ENCODE measurements at places on chromosomes 12 and 14.

DNA sequence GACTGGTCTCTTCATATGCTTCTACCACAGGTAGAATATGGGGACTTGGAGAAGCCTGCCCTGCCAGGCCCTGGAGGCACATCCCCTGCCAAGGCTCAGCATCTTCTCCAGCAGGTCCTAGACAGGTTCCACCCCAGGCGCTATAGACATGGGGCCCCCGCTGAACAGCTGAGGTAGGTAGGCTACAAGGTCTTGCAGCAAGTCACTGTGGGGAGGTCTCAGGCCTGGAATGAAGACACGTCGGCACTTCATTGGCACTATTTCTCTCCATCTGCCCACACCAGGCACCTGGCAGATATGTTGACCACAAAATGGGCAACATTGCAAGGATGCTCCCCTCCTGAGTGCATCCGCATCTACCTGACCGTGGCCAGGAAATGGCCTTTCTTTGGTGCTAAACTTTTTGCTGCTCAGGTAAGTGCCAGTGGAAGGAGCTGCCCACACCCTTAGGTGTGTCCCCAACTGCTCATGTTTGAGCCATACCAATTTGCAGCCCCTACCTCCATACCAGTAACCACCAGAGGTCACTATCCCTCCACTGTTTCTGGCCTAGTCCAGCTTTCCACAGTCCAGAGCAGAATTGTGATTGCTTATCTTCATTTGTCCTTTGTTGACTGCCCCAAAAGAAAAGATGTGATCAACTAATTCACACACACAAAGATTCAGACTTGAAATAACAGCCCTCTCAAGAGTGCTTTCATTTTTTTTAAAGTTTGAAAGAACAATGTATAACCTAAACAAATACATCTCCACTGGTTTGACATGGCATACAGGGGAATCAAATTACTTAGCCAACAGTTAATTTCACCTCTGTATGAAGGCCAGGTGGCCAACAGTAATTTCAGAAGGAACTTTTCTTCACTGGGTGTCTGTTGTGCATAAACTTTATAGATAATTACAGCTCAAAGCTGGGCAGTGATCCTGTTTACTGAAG lies 16.1 kb downstream of the PIGH start:
- DNase-seq, result peak; percentile 28

DNA sequence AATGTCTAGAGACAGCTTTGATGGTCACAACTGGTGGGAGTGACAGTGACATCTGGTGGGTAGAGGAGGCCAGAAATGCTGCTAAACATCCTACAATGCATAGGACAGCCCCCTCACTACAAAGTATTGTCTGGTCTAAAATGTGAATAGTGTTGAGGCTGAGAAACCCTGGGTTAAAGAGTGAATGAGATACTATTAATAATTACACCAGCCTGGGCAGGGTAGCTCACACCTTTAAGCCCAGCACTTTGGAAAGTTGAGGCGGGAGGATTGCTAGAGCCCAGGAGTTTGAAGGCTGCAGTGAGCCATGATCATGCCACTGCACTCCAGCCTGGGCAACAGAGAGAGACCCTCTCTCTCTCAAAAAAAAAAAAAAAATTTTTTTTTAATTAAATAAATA lies 11.1 kb downstream of the SVOP start:
- no peak for DNase-seq

DNA sequence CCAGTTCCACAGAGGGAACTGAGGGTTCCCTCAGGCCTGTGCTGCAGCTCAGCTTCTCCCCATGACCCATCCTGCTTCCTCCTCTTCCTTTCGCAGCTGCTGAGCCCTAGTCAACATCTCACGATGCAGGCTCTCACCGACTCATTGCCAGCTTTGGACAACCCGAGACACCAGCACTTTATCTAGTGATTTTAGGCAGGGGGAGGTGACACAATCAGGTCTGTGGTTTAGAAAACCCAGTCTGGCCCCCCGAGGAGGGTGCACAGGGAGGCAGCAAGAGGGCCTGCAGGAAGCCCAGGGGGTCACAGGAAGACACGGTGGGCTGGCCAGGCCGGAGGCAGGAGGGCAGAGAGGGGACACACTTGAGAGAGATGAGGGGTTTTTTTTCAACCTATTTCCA lies 35.4 kb downstream of the DIO3 start:
- DNase-seq, result peak; percentile 22

DNA sequence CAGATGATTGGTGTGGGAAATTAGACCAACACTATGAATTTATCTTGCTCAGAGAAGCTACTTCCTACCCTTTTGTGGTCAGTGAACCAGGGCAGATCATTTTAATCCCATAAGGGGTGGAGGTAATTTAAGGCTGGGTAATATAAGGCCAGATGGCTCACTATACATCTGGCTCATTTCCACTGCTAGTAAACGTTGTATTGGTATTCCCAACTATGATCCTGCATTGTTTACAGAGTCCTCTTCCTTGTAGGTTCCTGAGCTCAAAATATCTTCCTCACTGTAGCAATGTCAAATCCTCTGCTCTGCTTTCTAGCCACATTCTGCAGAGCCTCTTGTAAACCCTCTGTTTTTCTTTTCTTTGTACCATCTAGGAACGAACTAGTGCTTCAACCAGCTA lies 93.0 kb upstream of the MGAT4C start:
- DNase-seq, result no peak

GRCh38 chr12:91866566-91866965 lies 279.1 kb downstream of the BTG1 start:
- DNase-seq, result no peak

DNA sequence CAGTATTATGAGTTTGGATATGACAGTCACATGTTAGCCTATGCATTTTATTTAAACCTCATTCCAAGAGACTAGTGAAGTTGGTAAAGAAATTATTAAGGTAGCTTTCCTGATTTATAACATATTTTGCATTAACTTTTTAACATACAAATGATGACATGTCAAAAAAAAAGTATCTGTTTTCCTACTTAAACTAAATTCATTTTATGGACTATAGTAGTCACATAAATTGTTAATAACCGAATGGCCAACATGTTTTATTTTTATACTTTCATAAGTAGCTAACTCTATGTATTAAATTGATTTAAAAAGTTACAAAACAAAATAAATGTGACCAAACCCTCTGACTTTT lies 14.7 kb downstream of the TAOK3 start:
- DNase-seq, result no peak

GRCh38 chr12:92385296-92385695 lies 239.7 kb upstream of the BTG1 start:
- DNase-seq, result no peak

DNA sequence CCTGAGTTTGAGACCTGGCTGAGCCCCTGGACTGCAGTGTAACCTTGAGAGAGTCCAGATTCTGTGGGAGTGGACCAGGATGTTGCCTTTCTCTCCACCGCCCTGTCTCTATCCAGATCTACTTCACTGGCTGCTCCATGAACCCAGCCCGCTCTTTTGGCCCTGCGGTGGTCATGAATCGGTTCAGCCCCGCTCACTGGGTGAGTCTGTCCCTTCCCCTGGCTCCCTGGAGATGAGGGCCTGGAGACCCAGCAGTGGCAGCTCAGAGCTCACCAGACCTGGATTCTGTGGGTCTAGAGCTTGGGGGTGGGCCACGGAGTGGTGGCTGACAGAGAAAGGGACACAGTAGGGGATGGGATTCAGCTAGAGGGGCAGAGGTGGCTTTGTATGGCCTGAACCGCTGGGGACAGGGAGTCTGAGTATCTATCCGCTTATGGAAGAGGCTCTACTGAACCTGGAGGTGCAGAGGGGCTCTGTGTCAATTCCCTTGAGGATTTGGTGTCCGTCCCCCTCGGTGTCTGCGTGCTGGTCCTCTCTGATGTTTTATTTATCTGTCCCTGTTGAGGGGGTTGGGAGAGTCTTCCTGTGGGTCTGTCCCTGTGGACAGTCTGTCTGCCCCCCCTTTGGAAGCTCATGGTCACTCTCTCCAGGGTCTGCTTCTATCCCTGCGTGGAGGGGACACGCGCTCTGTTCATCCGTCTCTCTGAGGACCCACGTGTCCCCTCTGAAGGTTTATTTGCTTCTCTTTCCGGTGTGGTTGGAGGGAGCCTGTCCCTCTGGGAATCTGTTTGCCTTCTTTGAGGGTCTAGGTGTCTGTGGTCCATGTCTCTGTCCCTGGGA lies 2.5 kb downstream of the AQP5 start:
- DNase-seq, result no peak

DNA sequence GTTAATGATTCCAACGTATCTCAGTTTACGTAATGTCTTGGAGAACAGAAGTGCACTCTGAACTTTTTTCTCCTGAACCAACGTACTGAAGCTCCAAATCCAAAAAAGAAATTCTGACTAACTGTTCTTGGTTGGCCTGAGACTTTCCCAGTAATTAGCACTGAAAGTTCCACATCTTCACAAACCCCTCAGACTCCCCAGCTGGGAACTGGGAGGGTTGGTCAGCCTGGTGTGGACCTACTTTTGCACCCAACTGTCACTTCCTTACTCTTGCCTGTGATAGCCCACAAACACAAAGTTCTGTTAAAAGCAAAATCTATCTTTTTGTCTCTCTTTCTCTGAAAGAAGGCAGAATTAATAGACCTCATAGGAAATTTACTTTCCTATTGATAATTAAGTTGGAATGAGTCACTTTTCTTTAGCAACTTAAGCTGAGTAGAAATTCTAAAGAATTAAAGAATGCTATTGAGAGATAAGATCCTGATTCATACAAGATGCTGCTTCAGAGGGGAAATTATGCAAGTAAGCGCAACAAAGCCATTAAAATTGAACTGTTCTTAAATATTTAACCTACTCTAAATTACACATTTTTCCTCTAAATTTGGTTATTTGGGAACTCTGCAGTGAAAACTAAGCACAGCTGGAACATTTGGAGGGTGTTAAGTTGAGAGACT lies 155.0 kb downstream of the EPS8 start:
- no peak for DNase-seq

- no peak for DNase-seq
These were observed 16.5 kb downstream of the NINJ2 start for GRCh38 chr12:646442-647384.

DNA sequence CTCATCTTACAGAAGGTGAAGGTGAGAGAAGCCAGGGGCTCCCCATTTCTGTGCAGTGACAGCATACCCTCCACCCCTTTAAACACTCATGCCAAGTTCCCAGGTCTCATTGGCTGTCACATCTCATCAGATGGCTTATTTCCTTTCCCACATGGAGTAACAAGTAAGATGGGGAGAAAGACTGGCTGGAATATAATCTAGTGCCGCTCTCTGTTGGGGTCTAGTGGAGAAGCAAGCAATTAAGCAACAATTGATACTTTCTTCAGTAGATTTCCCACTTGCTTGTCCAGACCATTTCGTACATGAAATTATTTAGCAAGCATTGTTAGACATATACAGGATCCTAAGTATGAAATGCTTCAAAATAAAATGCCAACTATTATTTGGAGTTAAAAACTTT lies 92.2 kb downstream of the SLC5A8 start:
- DNase-seq, result no peak

- DNase-seq, result no peak
These were observed 15.2 kb downstream of the JAG2 start for GRCh38 chr14:105153331-105153731.

GRCh38 chr12:56079723-56080555 lies at the start of gene ERBB3:
Gene ERBB3 (plus strand): TSS chr12:56080165. CDS start chr12:56080301, 136 bp downstream.
- DNase-seq, result peak; percentile 84

GRCh38 chr12:2336409-2336829 lies 283.6 kb downstream of the CACNA1C start:
- DNase-seq, result no peak

DNA sequence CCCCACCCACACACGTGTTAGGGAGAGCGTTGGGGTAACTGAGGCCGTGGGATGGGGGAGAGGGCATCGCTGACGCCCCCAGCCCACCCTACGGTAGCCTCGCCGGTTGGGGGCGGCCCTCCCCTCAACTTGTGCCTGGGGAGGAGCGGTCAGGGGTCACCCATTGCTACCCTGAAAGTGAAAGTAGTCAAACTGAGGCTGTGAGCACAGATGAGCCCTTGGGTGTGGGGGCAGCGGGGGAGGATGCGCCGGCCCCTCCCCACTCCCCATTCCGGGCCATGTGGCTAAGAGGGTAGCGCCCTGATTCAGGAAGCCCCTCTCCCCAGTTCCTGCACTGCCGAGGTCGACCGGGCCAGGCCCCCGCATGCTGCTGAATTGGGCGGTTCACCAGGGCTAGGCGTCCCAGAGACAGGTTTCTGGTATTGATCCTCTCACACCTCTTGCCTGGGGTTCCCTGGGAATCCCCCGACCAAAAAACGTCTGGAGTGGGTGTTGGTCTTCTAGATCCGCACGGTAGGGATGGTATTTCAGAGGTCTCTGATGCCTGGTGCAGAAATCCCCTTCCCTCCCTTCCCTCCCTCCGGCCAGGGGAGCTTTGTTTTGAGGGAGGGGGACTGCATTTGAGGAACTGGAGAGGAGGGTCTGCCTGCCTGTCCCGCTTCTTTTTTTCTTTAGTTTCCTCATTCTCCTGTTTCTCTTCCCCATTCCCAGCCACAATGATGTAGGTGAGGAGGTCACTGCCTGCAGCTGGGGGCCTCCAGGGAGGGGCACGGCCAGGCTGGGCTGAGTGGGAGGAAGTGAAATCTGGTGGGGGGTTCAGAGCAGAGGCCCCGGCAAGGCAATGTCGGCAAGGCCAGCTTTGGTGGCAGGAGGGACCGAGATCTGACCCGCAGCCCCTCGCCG lies 1.0 kb downstream of the SH2B3 start:
- peak; percentile 68 for DNase-seq

DNA sequence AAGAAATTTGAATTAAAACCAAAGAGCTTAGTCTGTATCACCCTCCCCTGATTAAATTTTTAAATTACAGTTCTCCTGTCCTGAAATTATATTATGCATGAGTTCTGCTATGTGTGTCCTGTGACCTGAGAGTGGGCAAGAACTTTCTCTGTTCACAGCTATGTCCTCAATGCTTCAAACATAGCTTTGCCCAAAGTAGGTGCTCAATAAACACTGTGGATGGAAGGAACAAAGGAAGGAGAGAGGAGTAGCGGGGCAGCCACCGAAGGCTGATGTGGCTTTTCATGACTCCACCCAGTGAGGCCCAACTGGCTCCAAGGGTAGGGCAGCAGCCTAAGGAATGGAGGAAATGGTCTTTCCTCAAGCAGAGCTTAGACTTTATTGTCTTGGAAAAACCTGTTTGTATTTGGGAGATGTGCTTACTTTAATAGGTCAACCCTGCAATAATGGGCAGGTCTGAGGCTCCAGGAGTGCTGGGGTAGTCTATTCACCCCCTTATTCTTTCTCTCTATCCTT lies 7.6 kb upstream of the MARK3 start:
- DNase-seq, result no peak

- DNase-seq, result no peak
These were observed 13.8 kb downstream of the TMEM106C start for GRCh38 chr12:47977046-47977771.

Data from activated T-cell treated with anti-CD3 and anti-CD28 coated beads, Interleukin-2, amount 50 U/mL, for 48 hours (primary cell).